ENCODE measurements at places on chromosomes 2 and 18.

- no peak for ATAC-seq
Measured at GRCh38 chr2:18066894-18067293, 188.4 kb downstream of the KCNS3 start.

DNA sequence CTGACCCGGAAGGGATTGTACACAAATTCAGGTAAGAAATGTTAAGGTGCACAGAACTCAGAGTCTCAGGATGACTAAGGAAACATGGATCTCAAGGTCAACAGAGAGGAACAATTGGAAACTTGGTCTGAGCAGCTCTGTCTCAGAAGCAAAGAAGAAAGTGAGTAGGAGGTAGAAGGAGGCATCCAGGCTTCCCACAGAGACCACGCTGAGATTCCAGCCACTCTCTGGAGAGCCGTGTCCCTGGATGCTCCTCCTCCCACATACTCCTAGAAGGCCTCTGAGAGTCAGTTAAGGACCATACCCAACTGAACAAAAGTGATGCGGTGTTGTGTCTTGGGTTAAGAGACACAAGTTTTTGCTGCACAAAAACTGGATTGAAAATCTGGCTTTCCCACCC, 8.6 kb upstream of the PLB1 start:
- ATAC-seq, result no peak

- peak; percentile 84 for ATAC-seq
Measured at GRCh38 chr2:231642631-231643494, 50.2 kb downstream of the TEX44 start.

- no peak for ATAC-seq
Measured at GRCh38 chr2:100283724-100284501, 38.4 kb downstream of the LONRF2 start.

DNA sequence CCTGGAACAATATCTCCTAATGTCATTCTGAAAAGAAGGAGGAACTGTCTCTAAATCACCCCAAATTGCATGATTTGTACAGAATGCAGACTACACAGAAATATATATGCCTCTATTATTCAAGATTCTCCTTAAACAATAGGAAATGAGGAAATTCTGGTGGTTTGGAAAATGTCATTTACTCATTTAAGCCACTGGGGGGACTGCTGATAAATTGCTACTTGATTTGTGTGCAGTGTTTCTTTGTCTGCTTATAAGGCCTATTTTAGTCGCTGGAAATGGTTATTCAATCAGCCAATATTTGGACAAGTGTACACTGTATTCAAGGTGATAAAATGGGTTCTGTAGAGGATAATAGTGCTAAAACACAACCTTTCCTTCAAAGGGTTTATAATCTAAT, 801.9 kb upstream of the CELF4 start:
- ATAC-seq, result no peak

DNA sequence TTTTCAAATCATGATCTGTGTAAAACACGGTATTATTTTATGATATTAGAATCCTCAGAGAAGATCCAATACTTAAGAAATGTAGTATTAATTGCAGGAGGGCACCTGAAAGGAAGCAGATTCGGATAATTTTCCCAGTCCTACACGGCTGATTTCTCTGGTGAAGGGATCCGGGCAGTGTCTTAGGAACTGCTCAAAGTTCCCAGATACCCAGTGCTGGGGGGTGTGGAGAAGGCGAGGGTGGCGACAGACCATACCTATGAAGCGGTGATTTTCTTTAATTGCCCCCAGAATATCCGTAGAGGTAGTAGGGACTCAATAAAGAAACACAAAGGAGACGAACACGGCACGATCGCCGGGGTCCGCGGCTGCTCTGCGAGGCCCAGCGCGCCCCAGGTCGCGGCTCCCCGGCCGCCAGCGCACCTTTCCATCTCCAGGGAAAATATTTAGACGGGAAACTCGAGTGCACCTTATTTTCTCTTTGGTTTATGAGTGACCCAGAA, 1.4 kb upstream of the SOX11 start:
- ATAC-seq, result no peak

DNA sequence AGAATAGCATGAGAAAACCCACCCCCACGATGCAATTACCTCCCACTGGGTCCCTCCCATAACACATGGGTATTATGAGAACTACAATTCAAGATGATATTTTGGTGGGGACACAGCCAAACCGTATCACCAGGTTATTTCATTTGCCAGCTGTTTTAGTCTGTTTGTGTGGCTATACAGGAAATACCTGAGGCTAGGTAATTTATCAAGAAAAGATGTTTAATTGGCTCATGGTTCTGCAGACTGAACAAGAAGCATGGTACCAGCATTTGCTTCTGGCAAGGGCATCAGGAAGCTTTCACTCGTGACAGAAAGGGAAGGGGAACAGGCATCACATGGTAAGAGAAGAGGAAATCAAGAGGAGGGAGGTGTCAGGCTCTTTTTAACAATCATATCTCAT, 329.2 kb downstream of the GULP1 start:
- no peak for ATAC-seq

DNA sequence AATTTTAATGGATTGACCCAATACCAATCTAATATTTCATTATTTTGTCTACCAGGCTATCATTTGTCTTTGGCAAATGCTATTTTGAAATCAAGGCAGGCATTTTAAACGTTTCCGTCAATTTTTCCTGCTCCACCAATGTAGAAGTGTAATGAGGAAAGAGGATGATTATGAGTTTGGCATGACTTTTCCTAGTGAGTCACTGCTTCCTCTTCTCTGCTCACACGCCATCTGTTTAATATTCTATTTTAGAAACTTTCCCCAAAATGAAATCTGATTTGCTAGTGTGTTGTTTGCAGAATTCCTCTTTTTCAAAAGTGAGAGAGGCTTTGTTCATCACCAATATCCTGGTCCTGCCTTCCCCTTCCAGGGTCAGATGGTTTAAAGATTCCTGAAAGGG, 42.5 kb upstream of the PID1 start:
- no peak for ATAC-seq

DNA sequence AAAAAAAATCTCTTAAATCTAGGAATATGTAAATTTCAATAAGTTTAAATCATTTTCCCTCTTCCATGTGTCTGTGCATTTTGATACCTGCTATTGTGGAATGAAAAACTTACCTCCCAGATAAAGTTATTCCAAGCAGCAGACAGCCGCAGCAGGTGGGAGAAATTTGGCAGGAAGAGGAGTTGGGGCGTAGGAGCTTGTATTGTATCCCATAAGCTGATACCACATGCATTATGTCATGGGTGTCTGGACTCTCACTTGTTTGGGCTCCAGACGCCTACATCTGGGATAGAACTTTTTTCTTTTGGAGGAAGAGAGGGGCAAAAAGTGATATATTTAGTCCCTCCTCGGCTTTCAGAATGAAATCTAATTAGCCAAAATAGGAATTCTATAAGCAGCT, 59.3 kb upstream of the TCF4 start:
- no peak for ATAC-seq

DNA sequence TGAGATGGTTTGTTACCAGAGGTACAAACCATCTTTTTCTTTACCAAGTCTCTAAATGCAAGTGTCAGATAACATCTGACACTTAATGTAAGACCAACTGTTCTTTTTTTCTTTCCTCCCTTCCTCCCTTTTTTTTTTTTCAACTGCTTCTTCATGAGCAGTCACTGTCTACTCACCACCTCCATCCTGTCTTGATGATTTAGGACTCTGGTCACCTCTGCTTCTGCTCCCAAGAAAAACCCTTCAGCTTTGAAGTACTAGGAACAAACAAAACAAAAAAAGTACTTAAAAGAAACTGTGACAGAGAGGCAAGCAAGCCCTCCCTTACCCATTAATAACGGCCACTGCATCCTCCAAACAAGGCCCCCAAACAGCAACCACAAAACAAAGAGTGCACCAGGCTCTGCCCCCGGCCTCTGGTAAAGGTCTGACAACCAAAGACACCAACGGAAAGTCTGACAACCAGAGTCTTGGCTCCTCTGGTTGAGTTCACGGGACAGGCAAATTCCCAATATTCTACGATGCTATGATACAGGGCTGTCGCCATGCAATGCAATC, 141.0 kb downstream of the ARL4C start:
- ATAC-seq, result no peak

GRCh38 chr2:102101849-102102635, 40.5 kb upstream of the IL1R1 start:
- no peak for ATAC-seq

DNA sequence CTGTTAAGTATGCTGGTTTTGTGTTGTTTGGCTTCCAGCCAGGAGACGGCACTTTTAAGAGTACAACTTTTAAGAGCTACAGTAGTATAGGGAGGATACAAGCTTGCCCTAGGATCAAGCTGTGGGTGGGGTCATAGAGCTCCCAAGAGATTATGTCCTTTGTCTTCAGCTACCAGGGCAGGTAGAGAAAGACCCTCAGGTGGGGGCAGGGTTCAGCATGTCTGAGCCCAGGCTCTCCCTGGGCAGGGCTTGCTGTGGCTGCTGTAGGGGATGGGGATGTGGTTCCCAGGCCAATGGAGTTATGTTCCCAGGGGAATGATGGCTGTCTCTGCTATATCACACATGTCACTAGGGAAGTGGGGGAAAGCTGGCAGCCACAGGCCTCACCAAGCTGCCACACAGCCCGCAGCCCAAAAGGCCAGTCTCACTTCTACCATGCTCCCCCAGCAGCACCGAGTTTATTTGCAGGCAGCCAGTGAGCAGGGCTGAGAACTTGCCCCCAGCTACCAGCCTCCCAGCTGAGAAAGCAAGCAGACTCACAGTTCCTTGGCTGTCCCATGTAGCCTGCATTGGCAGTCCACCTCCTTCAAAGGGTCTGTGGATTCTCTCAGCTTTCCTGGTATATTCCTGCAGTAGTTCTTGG, 105.7 kb upstream of the ERBB4 start:
- ATAC-seq, result no peak

DNA sequence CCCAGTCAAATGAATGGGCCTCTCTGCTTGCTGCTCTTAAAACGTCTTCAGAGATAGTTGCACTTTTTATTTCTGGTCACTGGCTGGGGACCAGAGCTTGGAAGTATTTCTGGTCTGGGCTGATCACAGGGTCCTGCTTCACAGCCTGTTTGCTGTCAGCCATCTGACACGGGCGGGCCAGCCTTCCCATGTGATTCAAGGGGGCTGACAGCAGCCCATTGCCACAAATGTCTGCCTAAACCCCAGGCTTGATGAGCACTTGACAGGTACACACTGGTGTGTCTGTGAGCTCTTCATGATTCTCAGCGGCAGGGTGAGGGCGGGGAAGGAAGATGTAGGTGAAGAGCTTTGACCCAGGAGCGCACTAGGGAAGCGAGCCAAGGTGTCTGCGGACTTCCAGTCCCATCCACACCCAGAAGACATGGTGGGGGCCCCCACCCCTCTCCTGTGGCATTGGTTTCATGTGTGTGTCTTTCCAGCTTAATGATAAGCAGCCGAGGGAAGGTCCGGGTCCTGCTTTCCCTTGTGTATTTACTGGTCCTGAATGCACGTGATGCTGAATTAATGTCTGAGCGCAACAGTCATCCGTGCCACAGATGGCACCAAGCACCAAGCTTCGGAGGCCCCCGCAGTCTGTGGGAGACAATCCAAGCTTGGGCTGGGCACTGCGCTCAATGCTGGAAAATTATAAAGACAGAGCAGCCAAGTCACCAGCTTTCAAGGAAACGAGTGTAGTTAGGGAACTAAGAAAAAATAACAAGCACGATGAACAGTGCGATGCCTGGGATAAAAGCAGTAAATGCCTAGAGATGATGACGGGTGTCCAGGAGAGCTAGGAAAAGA, 73.3 kb downstream of the SH3BP4 start:
- ATAC-seq, result no peak

GRCh38 chr2:190655113-190655512, 6.2 kb downstream of the NAB1 start:
- ATAC-seq, result no peak

GRCh38 chr2:98866033-98866432, 70.0 kb downstream of the CRACDL start:
- no peak for ATAC-seq

- ATAC-seq, result no peak
Measured at GRCh38 chr2:123073371-123073770, 951.7 kb upstream of the CNTNAP5 start.

GRCh38 chr18:68177807-68178702, 536.9 kb downstream of the TMX3 start:
- no peak for ATAC-seq

DNA sequence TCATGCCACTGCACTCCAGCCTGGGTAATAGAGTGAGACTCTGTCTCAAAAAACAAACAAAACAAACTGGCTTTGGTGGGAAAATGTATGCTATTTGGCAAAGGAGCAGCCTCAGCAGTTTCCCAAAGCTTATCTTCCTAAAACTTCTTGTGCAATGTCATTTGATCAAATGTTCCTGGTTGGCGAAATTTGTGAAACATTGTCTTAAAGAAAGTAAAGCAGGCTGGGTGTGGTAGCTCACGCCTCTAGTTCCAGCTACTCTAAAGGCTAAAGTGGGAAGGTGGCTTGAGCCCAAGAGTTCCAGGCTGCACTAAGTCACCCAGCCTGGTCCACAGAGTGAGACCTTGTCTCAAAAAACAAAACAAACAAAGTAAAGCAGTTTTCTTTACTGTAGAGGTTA, 17.3 kb upstream of the TAF4B start:
- no peak for ATAC-seq

DNA sequence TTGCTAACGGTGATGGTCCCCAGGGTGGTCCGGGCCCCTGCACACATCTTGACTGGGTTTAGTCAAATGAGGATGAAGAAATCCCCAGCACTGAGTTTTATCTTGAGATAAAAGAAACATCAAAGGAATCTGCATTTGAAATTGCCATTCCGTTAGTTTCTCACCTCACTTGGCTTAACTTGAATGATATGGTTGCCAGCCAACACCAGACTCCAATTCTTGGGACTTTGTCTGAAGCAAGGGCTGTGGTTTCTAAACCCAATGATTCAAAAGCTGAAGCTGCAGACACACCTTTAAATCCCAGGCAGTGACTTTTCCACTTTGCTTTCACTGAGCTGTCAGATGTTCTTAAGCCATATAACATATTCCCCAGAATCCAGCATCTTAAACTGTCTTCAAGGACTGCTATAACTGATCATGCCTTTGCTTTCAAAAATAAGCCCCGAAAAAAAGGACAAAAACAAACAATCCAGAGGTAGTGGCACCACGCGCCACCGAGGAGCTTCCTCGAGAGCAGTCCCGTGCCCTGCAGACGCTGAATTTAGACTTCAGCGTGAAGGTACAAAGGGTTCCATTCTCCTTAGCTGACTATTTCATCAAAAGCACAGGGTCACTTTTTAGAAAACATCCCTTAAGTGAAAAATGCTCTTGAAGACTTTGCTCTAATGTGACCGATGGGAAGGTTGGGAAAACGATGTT, 189.3 kb downstream of the HDAC4 start:
- ATAC-seq, result no peak

GRCh38 chr18:45556222-45556621, 59.1 kb upstream of the SLC14A2 start:
- no peak for ATAC-seq

DNA sequence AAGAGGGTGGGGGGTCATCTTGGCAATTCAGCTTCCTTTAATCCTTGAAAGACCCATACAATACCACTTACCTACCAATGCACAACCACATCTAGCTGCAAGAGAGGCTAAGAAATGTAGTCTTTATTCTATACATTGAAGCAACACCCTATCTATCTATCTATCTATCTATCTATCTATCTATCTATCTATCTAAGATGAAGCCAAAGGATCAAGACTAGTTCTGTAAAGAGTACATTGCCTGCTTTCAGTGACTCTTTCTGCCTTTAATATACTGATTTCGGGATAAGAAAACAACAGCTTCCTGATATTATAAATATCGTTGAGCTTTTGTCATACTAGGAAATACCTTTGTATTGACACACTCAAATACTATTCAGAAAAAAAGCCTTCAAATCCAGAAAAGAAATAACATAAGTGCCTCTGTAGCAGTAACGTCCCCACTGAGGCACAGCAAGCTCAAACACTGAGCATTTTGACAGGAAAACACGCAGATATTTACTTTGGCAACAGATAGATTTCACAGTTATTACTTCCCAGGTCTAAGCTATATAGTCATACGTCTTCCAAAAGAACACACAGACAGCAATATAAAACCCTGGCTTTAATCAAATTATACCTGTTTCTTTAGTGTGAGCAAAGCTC, 139.4 kb upstream of the SERTAD2 start:
- ATAC-seq, result no peak
